ENCODE measurements at places on chromosomes 16 and 17.

GRCh38 chr17:47803751-47804150 lies 17.8 kb downstream of the OSBPL7 start:
- no peak for DNase-seq

GRCh38 chr17:418421-418751 lies 65.8 kb upstream of the RPH3AL start:
- DNase-seq: no peak

DNA sequence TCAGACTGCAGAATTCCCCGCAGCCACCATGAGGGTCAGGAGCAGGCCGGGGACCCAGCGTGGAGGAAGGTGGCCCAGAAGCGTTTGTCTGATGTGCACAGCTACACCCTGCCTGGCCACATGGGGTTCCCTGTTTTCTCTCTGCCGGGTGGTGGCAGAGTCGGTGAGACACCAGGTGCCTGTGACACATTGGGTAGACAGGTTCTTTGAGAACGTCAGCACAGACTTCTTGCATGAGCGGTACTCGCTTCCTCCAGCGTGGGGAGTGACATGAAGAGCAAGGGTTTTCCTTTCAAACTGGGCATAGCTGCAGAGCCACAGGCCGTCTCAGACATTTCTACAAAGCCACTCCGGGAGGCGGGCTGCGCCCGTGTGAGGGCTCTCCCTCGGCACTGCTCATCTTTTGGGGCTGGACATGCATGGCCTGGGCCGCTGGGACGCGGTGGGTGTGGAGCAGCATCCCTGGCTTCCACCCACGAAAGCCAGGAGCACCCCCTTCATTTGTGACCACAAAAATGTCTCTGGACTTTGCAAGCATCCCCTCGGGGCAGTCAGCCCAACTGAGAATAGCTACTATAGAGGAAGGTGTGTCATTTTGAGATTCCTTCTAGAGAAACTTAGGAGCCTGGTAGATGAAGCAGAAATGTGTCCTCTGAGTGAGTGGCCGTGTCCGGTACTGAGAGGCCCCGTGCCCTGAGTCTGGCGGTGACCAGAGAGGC lies 26.0 kb downstream of the NME3 start:
- DNase-seq: no peak

- DNase-seq: no peak
These were observed 26.3 kb upstream of the CLEC18B start for GRCh38 chr16:74447578-74447977.

DNA sequence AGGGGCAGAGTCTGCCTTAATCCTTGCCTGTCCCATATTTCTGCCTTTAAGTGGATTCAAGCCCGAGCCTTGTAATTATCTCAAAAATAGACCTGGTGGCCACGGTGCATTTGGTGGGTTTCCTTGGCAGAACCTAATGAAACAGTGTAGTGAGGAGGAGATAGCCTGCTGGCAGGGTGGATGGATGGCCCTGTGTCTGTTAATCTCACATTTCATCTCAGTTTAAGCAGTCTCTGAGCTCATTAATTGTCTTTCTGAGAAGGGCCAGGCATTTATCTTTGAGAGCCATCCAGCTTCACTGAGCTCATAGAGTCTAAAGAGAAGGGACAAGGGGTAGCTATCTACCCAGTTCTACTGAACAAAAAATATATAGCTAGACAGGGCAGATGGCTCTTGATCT lies 364.0 kb upstream of the EEF2KMT start:
- DNase-seq: no peak

DNA sequence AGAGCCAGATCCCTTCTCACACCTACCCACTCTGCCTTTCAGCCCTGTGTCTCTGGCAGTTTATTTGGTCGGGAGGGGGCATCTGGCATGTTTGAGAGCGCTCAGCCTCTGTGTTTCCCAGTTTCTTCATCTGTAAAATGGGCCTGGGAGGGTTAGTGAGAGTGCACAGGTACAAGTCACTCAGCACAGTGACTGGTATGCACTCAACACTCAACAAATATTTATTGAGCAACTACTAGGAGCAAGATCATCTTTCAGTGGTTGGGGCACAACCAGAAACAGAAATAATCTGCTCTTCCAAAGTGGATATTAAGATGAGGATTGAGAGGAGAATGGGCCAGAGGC lies 13.7 kb upstream of the SRCIN1 start:
- no peak for DNase-seq

- no peak for DNase-seq
These were observed 15.0 kb downstream of the SMIM36 start for GRCh38 chr17:55496094-55496881.

GRCh38 chr16:79229361-79229760 lies 371.2 kb downstream of the MAF start:
- no peak for DNase-seq

Data from activated B cell treated with CpG ODN at 0.5 μM for 24 hours (primary cell).